ENCODE measurements at places on chromosomes 4 and X.

- DNase-seq, result no peak
Observed at GRCh38 chr4:106907216-106907615, 128.9 kb downstream of the DKK2 start.

DNA sequence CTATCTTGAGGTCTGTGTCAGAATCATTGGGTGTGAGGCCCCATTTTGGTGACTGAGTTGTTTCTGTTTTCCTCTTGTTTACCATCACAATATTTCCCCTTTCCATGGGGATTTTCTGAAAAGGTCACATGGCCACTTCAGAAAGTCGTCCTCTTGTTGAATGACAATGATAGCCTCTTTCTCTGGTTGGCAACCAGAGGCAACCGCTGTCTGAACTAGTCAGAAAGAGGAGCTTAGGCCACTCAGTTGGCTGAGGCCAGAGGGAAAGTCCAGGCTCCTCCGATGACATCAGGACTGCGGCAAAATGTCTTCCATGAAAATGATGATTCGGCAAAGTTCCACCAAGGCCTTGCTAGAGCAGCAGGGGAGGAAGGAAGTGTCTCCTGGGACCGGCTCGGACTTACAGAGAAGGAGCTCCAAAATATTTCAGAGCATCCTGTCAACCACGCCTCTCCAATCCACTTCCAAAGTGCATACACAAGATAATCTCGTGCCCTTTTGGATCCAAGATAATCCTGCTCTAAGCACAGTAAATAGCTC lies 19.1 kb upstream of the RBM47 start:
- no peak for DNase-seq

DNA sequence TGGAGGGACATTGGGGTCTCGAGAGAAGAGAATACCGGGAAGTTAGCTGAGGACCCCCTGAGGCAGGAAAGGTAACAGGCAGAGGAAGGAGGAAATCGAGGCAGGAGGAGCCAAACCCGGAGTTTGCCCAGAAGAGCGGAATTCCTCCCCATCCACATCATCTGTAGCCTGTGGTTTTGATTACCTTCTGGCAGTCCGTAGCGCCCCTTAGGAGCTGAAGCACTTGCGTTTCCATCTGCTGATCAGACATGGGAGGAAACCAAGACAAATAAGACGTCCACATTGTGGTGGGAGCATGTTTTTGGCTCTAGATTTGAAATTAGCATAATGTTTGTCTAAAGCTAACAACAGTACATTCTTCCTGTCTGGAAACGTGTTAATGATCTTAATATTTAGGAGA lies 26.8 kb upstream of the HMX1 start:
- DNase-seq, result no peak

- no peak for DNase-seq
Observed at GRCh38 chr4:99404595-99405287, 30.4 kb downstream of the ADH7 start.

DNA sequence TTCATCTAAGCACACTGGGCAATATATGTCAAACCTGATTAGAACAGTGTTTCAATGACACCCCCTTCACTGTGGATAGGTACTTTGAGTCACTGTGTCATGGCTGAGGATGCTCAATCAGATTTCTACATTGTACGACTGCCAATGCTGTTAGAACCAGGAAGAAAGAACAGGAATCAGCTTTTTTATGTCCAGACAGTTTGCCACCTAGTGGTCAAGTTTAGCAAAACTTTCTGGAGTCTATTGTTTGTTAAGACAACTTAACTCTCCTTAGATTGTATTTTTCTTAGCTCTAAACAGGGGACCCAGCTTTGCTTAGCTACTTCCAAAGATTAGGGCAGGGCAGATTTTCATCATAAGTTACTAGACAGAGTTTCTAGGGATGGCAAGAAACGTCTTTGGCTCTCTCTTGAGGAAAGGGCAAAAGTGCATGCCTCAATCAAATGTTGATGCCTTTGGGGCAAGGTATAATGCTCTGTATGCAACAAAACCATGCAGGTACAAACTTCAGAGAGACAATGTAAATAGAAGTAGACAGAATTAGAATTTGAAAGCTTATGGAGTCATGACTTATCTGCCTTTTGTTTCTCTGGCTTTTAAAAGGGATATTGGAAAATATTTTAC lies 40.5 kb upstream of the BMP3 start:
- no peak for DNase-seq

DNA sequence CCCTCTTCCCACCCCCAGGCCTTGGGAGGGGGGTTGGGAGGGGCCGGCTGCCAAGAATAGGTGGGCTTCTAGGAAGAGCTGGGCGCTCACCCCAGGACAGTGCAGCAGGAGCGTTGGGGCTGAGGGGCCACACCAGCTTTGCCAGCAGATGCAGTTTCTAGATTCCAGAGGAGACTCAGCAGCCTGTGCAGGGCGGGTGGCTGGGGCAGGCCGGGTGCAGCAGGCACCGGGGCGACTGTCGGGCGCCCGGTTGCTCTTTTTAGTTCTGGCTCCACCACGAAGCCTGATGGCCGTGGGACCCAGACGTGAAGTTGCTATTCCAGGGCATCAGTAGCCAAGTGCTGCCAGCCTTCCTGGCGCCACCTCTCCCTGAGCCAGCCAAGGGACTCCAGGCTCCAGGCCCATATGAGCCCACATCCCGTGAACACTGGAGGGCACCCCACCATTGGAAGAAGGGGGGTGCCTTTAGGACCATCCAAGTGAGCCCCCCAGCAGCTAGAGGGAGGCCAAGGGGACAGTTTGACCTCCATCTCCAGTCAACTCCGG lies 5.8 kb downstream of the SSR4 start:
- DNase-seq, result no peak

DNA sequence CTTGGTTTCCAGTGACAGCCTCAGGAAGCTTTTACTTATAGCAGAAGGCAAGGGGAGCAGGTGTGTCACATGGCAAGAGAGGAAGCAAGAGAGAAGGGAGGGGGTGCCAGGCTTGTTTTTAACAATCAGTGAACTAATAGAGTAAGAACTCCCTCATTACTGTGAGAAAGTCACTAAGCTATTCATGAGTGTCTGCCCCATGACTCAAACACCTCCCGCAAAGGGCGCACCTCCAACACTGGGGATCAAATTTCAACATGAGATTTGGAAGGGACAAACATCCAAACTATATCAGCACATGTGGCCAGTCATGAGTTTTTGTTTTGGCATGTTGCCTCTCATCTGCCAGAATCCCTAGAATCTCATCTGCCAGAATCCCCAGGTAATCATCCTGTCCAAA lies 183.5 kb upstream of the C1QTNF7 start:
- DNase-seq, result no peak

DNA sequence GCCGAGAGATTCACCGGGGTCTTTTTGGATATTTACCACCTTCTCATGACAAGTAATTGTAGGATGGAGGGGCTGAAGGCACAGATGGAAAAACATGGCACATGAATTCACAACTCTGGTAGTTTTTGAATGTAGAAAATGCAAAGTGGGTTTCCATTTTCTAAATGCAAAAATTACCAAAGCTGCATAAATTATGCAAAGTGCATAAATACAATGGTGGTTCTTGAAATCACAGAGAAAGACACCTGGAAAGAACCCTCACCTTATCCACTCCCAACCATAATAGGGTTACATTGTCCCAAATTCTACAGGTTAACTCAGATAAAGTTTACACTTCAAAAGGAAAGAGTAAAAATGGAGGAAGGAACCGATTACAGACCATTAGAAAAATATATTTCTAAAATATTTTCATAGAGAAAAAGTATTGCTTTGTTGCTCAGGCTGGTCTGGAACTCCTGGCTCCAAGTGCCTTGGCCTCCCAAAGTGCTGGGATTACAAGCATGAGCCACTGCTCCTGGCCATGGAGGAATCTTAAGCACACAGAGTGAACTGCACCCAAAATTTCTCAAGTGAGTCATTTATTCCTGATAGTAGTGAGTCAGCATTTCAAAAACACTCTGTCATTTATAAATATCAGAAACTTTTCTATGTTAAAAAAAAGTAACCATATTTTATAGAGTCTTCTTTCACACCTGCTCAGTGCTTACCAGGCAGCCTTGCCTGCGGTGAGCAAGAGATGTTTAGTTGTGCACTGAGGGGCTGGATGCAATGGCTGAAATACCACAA lies 101.4 kb downstream of the FIP1L1 start:
- DNase-seq, result no peak
